ENCODE measurements at places on chromosomes 2 and 18.

DNA sequence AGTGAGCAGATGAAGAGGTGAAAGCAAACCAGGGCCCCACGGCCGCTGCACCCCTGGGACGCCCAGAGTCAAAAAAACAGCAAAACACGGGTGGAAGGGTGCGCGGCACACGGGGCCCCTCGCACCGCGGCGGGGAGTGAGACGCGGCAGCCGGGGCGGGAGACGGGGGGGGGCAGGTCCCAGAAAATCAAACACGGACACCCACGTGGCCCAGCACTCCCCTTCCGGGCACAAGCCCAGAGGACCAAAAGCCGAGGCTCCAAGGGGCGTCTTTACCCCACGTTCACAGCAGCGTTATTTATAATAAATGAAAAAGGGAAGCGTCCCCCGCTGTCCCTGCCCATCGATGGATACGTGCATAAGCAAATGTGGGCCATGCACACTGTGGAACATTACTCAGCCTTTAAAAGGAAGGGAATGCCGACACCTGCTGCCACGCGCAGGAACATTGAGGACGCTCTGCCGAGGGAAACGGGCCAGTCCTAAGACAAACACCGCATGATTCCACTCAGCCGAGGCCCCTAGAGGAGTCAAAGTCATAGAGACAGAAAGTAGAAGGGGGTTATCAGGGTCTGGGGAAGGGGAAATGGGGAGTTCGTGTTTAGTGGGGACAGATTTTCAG lies 677 bp upstream of the COPS9 start:
- DNase-seq, result peak; percentile 12

DNA sequence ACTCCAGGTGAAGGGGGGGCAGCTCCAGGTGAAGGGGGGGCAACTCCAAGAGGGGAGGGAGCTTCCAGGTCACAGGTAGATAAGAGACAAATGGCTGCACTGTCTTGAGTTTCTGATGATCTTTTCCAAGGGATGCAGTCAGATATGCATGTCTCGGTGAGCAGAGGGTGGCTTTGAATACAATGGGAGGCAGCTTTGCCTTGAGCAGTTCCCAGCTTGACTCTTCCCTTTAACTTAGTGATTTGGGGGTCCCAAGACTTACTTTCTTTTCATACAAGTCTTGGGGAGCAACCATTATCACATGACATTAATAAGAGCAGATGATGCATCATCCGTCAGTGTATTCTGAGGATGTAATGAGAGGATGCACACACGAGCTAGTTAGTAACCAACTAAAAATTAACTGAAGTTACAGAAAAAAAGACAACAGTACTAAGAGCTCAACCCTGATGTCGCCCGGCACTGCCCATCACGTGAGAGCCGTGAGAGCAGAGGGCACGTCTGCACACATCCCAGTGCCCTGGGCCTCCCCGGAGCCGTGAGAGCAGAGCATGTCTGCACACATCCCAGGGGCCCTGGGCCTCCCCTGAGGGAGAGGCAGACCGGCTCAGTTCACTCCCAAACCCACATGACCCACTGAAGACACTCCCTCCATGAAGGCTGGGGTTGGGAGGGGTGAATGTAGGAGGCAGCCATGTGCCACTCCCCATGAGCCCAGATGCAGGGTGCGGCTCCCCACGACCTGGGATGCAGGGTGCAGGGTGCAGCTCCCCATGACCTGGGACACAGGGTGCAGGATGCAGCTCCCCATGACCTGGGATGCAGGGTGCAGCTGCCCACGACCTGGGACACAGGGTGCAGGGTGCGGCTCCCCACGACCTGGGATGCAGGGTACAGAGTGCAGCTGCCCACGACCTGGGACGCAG lies 39.4 kb downstream of the PXDN start:
- no peak for DNase-seq

DNA sequence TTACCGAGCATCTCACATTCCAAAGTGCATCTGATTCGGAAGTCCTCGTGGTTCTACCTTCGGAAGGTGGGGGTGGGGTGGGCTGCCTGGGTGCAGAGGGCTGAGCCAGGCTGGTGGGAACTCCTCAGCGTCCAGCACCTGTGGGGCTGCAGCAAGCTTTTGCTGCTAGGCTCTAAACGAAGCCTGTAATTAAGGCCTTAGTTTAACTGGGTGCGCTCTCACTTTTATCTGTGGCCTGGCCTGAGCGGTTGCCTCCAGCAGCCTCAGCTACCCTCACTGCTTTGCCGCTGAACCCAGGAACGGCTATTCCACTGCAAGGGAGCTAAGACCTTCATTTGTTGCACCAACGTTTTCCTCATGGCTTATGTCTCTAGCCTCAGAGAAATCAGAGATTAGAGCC lies 48.4 kb downstream of the TMEM17 start:
- DNase-seq, result no peak

- no peak for DNase-seq
Observed at GRCh38 chr2:51013079-51013932, 18.6 kb downstream of the NRXN1 start.

- DNase-seq, result no peak
Observed at GRCh38 chr2:40545645-40546044, 93.8 kb upstream of the SLC8A1 start.

DNA sequence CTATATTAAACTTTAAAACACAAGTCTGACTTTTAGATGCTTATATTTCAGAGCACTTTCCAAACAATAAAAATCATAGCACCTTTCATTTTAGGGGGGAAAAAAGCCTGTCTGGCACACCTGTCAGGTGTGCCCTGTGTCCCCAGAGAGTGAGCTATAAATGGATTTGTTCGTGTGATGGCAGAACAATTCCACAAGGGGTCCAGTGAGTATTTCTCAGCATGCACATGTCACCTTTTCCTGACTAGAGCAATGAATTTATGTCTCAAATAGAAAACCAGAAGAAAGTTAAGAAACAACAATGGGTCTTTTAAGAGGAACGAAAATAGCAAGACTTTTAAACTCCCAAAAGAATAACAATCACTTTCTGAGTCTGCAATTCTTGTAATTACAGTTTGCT lies 55.9 kb downstream of the ACVR1C start:
- DNase-seq, result no peak

DNA sequence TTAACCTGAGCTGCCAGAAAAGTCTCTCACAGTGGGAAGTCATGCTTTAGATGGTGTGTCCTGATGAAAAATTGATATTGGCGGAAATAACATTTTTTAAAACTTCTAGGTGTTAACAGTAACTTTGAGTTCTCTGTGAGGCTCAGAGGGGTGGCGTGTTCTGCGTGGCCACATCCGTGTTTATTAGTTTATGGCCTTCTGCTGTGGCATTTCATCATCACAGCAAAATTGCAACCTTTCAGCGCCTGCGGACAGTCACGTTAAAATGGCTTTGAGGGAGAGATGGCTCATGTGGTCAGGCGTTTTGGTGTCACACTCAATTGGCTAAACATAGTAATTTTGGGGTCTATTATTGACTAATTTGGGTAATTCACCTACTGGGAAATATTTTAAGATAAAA lies 42.4 kb downstream of the KLHL29 start:
- no peak for DNase-seq

GRCh38 chr2:175233135-175233719 lies 51.7 kb upstream of the ATP5MC3 start:
- no peak for DNase-seq

DNA sequence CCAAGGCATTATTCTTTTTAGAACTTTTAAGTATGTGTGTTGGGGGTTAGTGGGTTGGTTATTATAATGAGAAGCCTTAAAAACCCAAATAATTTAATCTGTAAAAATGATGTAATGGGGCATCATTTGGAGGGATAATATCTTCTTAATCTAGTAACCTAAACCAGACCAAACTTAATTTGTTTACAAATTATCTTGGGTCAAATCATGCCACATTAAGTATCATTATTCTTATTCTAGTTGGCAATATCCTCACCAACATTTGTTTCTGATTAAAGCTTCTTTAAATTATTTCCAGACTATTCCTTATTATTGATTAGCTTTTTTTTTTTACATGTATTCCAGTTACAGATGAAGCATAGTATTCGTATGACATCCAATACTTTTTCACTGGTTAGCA lies 85.5 kb upstream of the VWC2L start:
- DNase-seq, result no peak

- no peak for DNase-seq
Observed at GRCh38 chr2:155145758-155146229, 447.3 kb downstream of the KCNJ3 start.

GRCh38 chr2:127208313-127208712 lies 11.8 kb downstream of the CYP27C1 start:
- no peak for DNase-seq

DNA sequence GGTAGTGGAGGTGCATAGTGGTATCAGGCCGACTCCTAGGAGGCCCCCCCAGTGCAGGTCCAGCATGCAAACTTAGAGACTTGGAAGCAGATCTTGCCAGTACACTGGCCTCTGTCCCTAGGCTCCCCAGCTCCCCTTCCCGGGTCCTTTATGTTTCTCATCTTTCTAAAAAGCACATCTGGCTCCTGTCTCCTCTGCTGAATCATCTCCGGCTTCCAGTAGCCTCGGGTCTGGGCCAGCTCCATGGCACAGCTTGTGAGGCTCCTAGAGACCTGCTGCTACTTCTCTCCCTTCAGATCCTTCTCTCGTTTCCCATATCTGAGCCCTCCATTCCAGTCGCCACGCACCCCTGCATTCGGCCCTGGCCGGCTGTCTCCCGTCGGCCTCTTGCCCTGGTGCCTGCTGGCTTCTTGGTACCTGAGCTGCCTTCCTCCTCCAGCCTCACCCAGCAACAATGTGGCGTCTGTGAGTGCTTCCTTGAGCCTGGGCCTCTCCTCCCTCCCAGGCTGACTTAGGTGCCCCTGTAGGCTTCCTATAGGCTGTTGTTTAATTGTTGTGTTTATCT lies 6.6 kb downstream of the TRAF3IP1 start:
- no peak for DNase-seq

All from stimulated activated CD4-positive, alpha-beta T cell treated with anti-CD3 and anti-CD28 coated beads, Interleukin-12 subunit alpha, Interleukin-12 subunit beta, amount 100 ng/mL, for 24 hours (primary cell).